EH (cell line): ENCODE measurements at places on chromosomes 4 and X.

- DNase-seq: peak; percentile 24
Observed at GRCh38 chr4:69689599-69689998, 36.6 kb upstream of the UGT2A1 start.

DNA sequence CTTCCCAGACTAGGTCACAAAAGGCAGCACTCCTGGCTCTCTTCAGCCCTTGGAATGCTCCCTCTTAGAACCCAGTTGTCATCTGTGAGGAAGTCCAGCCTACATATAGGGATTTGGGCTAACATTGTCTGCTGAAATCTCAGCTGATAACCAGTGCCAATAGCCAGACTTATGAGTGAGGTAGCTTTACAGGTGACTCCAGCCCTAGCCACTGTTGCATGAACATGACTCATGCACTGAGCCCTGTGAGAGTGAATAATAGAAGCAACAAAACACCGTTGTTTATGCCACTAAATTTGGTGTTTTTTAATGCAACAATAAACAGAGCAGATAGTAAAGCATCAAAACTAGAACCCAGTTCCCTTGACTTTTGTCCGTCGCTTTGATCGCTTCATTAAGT, 433.2 kb downstream of the STIM2 start:
- no peak for DNase-seq

- DNase-seq: no peak
Observed at GRCh38 chrX:142742581-142742980, 283.1 kb upstream of the SPANXN4 start.

GRCh38 chrX:7264399-7264798, 116.4 kb upstream of the PUDP start:
- no peak for DNase-seq

- DNase-seq: peak; percentile 27
Observed at GRCh38 chr4:110085131-110085530, 113.3 kb downstream of the ELOVL6 start.

GRCh38 chr4:181151856-181152255, 1091.3 kb upstream of the TENM3 start:
- no peak for DNase-seq

DNA sequence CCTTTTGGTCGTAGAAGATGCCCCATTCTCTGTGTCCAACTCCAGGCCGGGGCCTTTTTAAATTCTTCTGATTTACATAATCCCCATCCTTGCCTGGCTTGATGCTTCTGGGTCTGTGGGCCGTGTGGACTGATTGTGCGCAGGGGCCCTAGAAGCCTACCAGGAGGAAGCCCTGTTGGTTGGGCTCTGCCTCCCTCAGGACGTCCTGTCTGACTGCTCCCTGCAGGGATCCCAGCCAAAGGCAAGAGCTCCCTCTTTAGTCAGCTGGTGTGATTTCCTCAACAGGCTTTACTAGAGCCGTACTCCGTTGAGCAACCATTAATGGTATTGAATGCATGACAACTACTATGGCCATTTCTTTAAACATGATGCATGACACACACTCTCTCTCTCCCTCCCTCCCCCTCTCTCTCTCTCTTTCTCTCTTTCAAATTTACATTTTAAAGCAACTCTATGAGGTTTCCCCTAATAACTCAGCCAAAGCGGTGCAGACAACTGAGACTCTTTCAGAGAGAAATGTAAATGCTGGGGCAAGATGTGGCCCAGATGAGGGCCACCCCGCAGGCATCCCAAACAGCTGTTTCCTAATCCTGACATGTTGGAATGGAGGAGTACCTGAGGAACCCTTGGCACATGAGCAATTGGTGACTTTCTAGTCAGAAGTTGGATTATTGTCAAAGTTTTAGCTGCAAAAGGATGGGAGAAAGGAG, 117.3 kb downstream of the DRD5 start:
- DNase-seq: peak; percentile 36

GRCh38 chrX:148159796-148160195, 178.7 kb downstream of the FMR1NB start:
- no peak for DNase-seq

- peak; percentile 98 for DNase-seq
Observed at GRCh38 chr4:185792384-185793115, 19.4 kb downstream of the SORBS2 start.

- no peak for DNase-seq
Observed at GRCh38 chr4:11503166-11503565, 74.5 kb upstream of the HS3ST1 start.

DNA sequence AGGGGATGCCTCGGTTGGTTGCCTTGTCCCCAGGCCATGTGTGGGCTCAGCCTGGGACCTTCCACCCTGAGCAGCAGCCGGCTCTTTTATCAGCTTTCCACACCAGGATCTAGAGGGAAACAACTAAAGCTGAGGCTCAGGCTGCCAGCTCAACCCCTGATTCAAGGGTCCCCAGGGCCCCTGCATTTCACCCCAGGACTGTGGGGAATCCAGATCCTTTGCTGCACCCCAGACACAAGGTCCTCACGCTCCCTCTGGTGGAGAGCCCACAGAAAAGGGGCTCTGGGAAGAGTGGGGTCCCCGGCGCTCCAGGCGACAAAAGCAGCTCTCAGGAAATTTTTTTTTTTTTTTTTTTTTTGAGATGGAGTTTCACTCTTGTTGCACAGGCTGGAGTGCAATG, 64.3 kb downstream of the ZFYVE28 start:
- peak; percentile 17 for DNase-seq

GRCh38 chrX:151687635-151688034, 7.6 kb upstream of the PRRG3 start:
- no peak for DNase-seq

GRCh38 chr4:89949782-89950387, 55.2 kb downstream of the MMRN1 start:
- no peak for DNase-seq

GRCh38 chr4:63742882-63743281, 666.4 kb downstream of the TECRL start:
- DNase-seq: no peak

- DNase-seq: no peak
Observed at GRCh38 chr4:147284935-147285334, 196.0 kb upstream of the EDNRA start.

DNA sequence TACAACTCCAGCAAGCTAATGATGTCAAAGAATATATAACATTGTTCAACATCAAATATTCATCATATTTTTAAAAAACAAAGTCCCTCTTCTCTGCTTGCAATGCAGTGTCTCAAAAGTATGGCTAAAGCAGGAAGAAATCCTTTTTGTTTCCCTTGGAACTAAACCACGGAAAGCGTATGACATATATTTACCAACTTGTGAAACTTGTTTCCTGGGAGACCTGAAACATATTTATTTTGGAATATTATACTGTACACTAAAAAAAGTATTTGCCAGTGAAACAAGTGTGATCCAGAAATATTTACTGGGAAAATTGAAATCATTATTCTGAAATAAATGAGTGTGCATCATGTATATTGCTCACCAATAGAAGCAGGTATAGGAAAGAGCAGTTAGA, 156.0 kb upstream of the ANKRD50 start:
- DNase-seq: no peak
